Activated CD4-positive, alpha-beta T cell treated with anti-CD3 and anti-CD28 coated beads, Interleukin-2, amount 10 ng/mL, durations not matched to agents 7 days and 5 days (primary cell): ENCODE measurements at places on chromosomes 3 and 15. TPM values are rescaled to one million over a fixed set of nuclear protein-coding genes. Genes with fewer than 3 reads are reported as not detected.

DNA sequence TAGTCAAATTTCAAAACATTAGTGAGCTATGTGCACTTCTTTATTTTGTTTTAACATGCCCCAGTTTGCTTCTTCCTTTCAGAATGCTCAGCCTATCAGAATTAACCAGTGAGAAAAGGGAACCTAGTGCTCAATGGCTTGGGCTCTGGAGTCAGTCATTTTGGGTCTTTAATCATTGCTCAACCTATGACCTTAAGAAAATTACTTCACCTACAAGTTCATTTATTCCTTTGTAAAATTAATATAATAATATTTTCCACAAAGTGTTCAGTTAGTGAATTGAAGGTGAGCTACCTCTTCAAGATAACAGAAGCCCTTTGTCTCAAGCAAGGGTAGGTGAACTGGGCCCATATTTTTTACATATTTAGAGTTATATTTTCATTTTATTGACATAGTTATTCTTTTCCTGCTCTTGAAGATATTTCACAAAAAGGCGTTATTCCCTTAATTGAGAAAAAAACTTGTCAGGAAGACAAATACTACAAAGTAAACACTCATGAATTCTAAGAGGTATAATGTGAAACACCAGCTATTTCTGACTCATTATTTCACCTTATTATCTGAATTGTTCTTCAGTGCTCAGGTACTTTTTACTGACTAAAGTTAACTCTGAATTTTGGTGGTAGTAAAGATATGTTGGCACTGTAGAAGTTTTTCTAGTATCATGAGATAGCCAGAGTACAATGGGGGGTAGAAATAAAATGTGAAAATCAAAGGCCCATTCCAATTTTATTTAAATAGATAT lies 415.5 kb downstream of the NAALADL2 start:
- H3K4me1 ChIP-seq: no peaks in the 10 kb centered on the region
- no peaks in the 10 kb centered on the region for H3K36me3 ChIP-seq
- no peaks in the 10 kb centered on the region for H3K27me3 ChIP-seq
- no peak for DNase-seq
- no peak overlapping the region for H3K27ac ChIP-seq

- peaks cover 68% of the 10 kb centered on the region for H3K4me1 ChIP-seq
- H3K36me3 ChIP-seq: peaks cover 60% of the 10 kb centered on the region
- H3K27ac ChIP-seq: no peak overlapping the region
- no peak overlapping the region for H3K4me3 ChIP-seq
These were observed 47.6 kb downstream of the MBNL1 start for GRCh38 chr3:152316318-152316717.

DNA sequence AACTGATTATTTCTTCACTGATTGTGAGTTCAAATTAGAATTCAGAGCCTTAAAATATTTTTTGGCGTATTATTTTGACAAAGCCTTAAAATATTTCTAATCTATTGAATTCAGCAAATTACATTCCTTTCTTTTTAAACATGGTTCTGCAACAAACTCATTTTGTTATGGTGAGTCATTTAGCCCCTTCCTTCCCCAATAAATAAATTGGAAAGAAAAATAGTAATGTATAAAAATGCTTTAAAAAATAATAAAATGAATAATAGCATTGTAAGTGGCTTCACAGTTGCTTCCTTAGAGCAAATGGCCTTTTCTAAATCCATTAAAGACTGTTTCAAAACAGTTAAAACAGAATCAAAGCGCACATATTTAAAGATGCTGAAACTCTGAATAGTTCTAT lies 12.1 kb downstream of the CSNK1G1 start:
- H3K36me3 ChIP-seq: peaks cover 29% of the 10 kb centered on the region
- H3K4me1 ChIP-seq: peaks cover 6% of the 10 kb centered on the region
- H3K4me3 ChIP-seq: no peak overlapping the region
- no peaks in the 10 kb centered on the region for H3K27me3 ChIP-seq

The PLA2G4E gene
- total RNA-seq: not detected

DNA sequence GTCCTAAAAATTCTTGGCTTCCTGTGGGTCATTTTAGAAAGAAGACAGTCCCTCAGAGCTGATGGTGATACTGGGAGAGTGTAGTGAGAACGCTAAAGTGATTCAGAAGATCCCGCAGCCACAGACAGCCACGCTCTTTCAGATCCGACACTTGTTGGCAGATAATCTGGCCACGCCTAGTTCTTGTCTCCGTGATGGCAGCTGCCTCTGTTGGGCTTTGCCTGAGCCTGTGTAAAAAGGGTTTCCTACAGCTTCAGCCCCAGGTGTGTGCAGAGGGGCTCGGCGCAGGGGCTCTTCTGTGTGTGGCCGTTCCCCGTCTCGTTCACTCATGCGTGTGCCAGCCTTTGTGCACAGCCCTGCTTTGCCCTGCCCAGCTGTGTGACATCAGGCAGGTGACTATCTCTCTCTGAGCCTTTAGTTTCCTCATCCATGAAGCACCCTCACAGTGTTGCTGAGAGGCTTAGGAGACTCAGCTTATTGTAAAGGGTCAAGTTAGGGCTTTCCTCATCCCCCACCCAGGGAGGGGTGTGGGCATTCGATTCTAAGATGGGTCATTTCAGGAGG lies 6.3 kb downstream of the IRAK2 start:
- no peak overlapping the region for H3K4me3 ChIP-seq
- H3K27me3 ChIP-seq: no peaks in the 10 kb centered on the region
- DNase-seq: no peak
- no peak overlapping the region for H3K27ac ChIP-seq
- H3K36me3 ChIP-seq: peaks cover 13% of the 10 kb centered on the region

The MKRN3 gene
- total RNA-seq: 2.9 TPM

DNA sequence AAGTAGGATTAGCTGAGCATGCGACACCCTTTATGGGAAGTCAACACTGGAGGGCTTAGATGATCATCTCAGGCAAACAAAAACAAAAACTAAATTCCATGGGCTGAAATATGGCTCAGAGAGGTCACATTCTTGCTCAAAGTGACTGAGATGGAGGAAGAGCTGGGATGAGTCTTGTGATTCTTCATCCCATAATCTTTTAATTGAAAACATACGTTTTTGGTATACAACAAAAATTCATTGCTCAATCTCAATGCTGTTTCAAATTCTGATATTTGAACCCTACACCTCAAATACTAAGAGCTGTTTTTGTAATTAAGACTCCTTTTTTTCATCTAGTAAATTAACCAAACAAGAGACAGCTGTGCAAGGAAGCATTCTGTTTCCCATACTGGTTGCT lies 257.0 kb downstream of the NR1D2 start:
- no peak overlapping the region for H3K4me3 ChIP-seq
- H3K36me3 ChIP-seq: no peaks in the 10 kb centered on the region
- no peaks in the 10 kb centered on the region for H3K27me3 ChIP-seq
- H3K27ac ChIP-seq: no peak overlapping the region
- DNase-seq: no peak

GRCh38 chr15:100439514-100439913 lies 89.2 kb downstream of the CERS3 start:
- no peaks in the 10 kb centered on the region for H3K27me3 ChIP-seq
- no peak overlapping the region for H3K4me3 ChIP-seq
- no peaks in the 10 kb centered on the region for H3K36me3 ChIP-seq
- no peak for DNase-seq

The STRIT1 gene
- total RNA-seq: not detected

DNA sequence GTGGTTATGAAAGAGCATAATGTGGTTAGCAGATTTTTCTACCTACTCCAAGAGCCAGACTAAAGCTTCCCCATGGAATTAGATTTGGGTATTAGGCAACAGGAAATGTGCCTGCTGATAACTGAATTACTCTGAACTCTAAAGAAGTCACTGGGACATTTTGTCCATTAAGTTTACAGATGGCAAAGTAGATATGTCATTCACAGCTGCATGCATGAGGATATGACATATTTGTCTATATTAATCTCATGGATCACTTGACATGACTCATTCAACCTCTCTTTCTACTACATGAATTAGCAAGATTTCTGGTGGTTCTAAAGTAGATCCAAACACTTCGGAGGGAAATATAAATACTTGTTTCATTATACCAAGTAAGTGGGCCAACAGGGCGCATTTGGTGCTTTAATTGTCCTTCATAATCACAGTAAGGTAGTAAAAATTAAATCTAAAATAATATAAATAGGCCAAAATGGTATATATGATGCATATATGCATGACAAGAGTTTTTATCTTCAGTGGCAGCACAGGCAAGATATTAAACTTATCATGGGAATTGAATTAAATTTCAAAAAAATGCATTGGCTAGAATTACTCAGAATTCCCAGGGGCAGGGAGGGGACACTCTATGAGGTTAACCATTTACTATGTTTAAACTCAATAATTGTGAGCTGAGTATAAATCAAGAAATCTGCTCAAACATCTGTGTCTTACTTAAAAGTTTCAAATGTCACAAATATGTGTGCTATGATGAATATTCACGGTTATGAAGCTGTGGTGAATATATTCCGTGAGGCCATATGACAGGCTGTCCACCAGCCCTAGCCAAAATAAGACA lies 365.3 kb upstream of the KCNMB2 start:
- H3K36me3 ChIP-seq: no peaks in the 10 kb centered on the region
- DNase-seq: no peak
- no peak overlapping the region for H3K27ac ChIP-seq

- peaks cover 26% of the 10 kb centered on the region for H3K27me3 ChIP-seq
- no peak for DNase-seq
- H3K4me1 ChIP-seq: no peaks in the 10 kb centered on the region
- no peak overlapping the region for H3K4me3 ChIP-seq
- no peaks in the 10 kb centered on the region for H3K36me3 ChIP-seq
These were observed 120.1 kb downstream of the UACA start for GRCh38 chr15:70643106-70643782.

DNA sequence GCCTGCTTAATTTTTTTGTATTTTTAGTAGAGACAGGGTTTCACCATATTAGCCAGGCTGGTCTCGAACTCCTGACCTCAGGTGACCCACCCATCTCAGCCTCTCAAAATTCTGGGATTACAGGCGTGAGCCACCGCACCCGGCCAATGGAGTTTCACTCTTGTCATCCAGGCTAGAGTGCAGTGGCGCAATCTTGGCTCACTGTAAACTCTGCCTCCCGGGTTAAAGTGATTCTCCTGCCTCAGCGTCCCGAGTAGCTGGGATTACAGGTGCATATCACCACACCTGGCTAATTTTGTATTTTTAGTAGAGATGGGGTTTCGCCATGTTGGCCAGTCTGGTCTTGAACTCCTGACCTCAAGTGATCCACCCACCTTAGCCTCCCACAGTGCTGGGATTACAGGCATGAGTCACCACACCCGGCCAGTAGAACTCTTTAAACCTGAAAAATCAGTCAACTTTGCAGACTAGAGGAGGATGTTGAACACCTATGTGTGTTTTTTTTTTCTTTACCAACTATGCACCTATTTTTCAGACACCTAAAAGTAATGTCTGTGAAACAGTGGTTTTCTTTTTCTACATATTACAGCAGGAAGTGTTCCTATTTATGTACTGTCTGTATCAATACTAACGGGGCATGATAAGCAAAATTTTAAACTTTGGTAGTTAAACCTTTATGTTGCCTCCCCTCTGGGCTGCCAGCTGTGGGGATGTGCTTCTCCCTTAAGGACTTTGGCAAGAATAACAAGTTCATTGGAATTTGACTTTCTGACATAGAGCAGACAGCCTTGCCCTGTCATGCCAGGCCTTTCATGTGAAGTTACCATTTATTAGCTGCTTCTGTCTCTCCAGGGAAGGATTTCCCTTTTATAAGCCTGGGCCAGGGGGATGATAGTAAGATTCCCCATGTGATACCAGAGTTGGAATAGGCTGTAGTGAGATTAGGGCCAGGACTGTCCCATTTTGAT lies 8.1 kb downstream of the ARIH2 start:
- no peak for DNase-seq
- H3K4me3 ChIP-seq: no peak overlapping the region
- peaks cover 60% of the 10 kb centered on the region for H3K4me1 ChIP-seq
- peaks cover 52% of the 10 kb centered on the region for H3K36me3 ChIP-seq
- peak overlapping the region; percentile 37 for H3K27ac ChIP-seq

- H3K36me3 ChIP-seq: no peaks in the 10 kb centered on the region
- no peak for DNase-seq
- no peak overlapping the region for H3K27ac ChIP-seq
- H3K4me3 ChIP-seq: no peak overlapping the region
These were observed 384.3 kb upstream of the GBE1 start for GRCh38 chr3:82145742-82146141.

DNA sequence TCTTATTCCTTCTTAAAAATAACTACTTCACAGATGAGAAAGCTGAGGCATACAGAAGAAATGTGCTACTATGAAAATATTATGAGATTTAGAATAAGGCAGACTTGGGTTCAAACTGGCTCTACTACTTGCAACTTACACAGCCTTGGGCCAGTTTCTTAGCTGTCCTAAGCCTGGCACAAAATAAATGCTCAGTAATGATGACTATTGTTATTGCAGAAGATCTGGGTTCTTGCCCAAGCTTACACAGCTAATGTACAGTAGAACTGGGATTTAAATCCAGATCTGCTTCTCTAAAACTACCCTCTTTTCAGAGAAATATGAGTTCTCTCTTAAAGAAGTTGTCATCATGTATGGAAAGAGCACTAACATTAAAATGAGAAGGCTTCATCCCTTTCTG lies 228.2 kb upstream of the TPRG1 start:
- no peak overlapping the region for H3K4me3 ChIP-seq
- no peak for DNase-seq
- H3K27ac ChIP-seq: no peak overlapping the region
- H3K27me3 ChIP-seq: peaks cover 16% of the 10 kb centered on the region
- H3K36me3 ChIP-seq: no peaks in the 10 kb centered on the region

DNA sequence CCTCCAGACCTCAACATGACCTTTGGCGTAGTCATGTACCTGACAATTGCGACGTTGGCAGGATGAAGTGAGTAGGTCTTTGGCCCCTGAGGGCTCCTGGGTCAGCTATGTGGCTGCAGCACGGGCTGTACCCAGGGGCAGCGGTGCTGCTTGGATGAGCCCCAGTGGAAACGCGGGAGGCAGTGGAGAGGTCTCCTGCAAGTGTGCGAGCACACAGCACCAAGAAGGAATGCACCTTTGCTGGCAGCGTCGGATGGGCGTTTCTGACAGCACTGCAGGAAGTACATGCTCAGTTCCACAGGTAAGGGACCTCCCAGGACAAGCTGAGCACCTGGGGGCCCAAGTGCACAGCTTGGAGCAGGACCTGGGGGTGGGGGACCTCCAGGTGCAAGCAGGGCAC lies 67.4 kb upstream of the UNC13C start:
- H3K27me3 ChIP-seq: no peaks in the 10 kb centered on the region
- H3K4me3 ChIP-seq: no peak overlapping the region
- DNase-seq: no peak
- H3K4me1 ChIP-seq: no peaks in the 10 kb centered on the region
- no peaks in the 10 kb centered on the region for H3K36me3 ChIP-seq
- H3K27ac ChIP-seq: no peak overlapping the region

DNA sequence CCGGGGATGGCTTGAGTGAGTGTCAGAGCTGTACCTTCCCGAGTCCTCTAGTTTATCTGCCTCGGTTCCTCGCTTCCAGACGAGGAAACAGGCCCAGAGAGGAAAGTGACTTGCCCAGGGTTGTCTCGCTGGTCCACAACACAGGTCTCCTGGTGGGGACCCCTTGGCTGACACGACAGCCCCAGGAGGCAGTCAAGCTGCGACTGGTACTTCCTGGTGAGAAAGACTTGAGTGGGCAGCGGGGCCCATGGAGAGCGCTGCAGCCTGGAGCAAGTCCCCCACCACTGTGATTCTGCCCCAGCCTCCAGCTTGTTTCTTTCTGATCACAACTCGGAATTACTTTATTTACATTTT lies 600 bp upstream of the CHRNA5 start:
- peak overlapping the region; percentile 80 for H3K4me3 ChIP-seq
- H3K27ac ChIP-seq: peak overlapping the region; percentile 83
- no peak for DNase-seq

The ZBTB47 gene
- 0.22 TPM for total RNA-seq

- no peak for DNase-seq
- no peak overlapping the region for H3K27ac ChIP-seq
- H3K4me3 ChIP-seq: no peak overlapping the region
- no peaks in the 10 kb centered on the region for H3K36me3 ChIP-seq
These were observed 27.9 kb downstream of the MED12L start for GRCh38 chr3:151113343-151113742.
